ENCODE measurements at places on chromosomes 5 and 9.

- no peak for DNase-seq
Observed at GRCh38 chr9:137276473-137277328, 825 bp upstream of the TOR4A start.

DNA sequence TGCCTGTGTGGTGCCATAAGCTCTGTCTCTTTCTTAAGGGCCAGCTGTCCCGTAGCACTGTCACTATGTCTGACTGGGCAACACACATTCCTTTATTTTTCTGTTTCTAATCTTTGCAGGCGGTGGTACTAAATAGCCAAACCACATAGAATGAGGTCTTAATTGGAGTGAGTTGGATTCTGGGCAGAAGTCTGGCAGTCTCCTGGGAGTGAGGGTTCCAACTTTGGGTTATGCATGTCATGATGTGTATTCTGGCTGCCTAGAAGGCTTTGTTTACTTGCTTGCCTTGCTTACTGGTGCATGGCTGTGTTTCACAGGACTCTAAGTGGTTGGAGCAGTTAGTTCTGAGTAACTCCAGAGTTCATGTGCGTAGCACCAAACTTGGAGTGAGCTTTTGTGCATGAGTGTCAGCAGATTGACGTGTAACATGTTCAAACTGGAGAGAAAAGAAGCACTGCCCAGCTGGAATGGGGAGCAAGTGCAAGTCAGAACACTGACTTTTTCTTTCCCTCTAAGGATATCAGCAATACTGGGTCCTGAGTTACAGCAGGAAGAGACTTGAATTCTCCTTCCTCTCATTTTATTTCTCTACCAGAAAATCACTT is 185.8 kb downstream of the PCSK1 start:
- DNase-seq: peak; percentile 81

DNA sequence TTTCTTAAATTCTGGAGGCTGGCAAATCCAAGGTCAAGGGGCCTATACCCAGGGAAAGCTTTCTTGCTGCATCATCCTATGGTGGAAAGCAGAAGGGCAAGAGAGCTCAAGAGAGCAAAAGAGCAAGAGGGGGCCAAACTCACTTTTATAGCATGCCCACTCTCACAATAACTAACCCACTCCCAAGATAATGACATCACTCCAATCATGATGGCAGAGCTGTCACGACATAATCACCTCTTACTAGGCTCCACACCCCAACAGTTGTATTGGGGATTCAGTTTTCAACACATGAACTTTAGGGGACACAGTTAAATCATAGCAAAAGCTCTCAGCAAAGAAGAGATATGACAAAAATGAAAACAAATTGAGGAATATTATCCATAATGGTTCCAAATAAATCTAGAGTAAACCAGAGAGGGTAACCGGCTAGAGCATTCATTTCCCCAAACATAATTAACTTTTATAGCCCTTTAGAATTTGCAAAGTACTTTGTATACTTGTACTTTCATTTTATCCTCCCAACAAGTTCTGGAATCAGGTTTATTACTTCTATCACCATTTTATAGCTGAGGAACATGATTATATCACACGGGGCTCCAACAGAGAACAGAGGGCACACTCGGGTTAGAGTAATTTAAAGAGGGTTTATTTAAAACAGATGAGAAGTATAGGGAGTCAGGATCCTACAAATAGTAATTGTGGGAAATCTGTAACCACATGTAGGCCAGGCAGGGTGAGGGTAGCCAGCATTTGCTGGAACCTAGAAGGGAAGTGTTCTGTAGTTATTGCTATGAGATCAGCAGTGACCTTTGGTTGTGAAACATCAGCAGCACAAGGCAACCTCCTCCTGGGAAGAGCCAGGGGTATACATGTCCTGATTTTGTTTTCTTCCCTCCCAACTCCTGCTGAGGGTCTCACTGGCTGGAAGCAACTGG is 7.2 kb upstream of the TARS1 start:
- no peak for DNase-seq

DNA sequence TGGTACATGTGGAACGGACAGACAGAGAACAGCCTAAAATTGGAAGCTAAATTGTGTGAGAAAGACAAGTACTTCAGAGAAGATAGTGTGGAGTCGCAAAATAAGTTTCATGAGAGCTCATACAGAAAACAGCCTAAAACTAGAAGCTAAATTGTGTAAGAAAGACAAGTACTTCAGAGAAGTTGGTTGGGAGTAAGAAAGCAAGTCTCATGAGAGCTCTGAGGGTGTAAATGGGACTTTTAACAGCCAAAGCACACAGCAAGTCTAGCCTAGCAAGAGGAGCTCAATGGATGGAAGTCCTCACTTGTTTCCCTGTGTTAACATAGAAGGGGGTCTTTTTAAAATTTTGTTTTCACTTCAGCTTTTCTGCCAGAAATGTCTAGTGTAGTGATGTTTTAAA is 93.1 kb downstream of the STK32A start:
- DNase-seq: no peak

DNA sequence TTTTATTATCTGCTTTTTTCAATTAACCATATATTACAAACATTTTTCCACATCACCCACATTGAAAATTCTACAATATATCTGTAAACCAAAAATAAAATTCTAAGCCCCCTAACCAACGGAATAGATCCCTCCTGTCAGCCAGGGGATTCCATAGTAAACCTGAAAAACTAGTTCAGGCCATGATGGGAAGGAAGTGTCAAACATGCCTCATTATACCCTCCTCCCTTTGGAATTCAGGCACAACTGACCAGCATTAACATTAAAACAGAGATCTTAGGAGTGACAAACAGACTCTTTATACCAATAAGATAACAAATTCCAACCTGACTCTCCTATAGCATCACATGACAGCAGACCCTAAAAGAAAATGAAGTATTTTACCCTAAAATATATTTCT is 113.7 kb upstream of the DMRT1 start:
- no peak for DNase-seq

Data from RCC 7860 (cell line).